Activated T-helper 1 cell treated with anti-CD3 and anti-CD28 coated beads, Interleukin-12 subunit alpha, Interleukin-12 subunit beta, Interleukin-2, Interleukin-4 antibody, amounts not matched to agents 30 ng/mL and 10 ng/mL and 1 ng/mL, durations not matched to agents 14 hours and 24 hours and 36 hours (primary cell): ENCODE measurements at places on chromosomes 2 and 18.
A peak's percentile ranks its signal among the peaks of the same experiment; 100 is the strongest.

- no peak overlapping the region for H3K4me3 ChIP-seq
- no peak for DNase-seq
- H3K36me3 ChIP-seq, result peaks cover 18% of the 10 kb centered on the region
- H3K4me1 ChIP-seq, result peaks cover 12% of the 10 kb centered on the region
- peak overlapping the region; percentile 1 for H3K27ac ChIP-seq
- no peaks in the 10 kb centered on the region for H3K27me3 ChIP-seq
Observed at GRCh38 chr18:70151614-70152013, 53.9 kb downstream of the RTTN start.

DNA sequence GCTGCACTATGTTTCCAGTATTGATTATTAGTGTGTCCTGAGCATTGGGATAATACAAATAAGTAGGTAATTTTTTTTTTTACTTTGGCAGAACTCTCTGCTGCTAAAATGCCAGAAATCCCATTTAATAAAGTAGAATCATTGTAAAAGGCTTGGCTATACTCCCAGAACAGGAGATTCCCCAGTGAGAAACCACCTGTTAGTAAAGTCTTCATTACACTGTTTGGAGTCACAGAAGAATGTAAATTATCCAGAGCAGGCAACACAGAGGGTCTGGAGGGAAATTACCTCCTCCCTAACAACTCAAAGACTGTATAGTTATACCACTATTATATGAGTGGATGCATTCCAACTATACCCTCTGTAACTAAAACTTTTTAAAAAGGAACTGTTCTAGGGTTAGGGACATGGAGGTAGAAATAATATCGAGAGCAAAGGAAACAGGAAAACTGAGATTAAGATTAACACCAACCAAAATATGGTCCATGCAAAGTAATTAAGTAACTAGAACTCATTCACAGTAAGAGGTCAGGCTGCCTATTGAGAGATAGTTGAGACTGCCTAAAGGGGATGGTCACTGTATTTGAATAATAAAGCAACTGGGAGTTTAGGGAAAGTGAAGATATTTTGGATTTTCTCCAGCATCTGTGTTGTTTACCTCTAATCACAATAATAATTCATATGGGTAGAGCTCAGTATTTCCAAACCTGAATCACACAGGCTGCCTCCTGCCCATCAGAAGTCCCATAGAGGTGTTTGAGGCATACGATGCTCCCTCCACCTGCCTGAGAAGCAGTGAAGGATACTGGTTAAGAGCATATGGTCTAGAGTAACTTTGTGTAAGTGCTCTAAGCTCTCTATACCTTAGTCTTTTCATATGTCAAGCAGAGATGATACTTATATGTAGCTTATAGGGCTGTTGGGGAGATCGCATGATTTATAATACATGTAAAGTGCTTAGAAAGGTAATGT is 34.4 kb downstream of the MAP2 start:
- no peak overlapping the region for H3K4me3 ChIP-seq
- DNase-seq, result no peak
- H3K27me3 ChIP-seq, result no peaks in the 10 kb centered on the region

GRCh38 chr2:108920-109809 is 62.9 kb upstream of the FAM110C start:
- H3K4me3 ChIP-seq, result no peak overlapping the region
- no peaks in the 10 kb centered on the region for H3K4me1 ChIP-seq
- no peak for DNase-seq

DNA sequence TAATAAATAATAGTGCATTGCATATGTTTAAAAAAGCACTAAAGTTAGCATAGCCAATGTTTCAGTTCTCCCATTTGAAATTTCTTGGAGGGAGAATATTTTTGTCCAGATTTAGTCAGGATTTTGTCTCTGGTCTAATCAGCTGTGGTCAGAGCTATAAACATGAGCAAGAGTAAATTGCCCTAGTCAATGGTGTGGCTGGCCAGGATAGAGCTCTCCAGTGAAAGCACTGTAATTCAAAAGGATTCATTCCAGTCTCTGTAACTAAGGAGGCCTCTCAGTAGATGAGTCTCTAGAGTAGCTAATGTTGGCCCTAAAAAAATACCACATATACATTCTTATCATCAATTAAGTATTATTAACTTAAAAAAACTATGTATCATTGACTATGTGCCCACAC is 241.6 kb downstream of the CDCA7 start:
- no peak for DNase-seq
- H3K4me3 ChIP-seq, result no peak overlapping the region
- H3K27ac ChIP-seq, result no peak overlapping the region
- H3K27me3 ChIP-seq, result peaks cover 4% of the 10 kb centered on the region
- H3K36me3 ChIP-seq, result no peaks in the 10 kb centered on the region

- no peak for DNase-seq
- H3K36me3 ChIP-seq, result peaks cover 14% of the 10 kb centered on the region
- peaks cover 6% of the 10 kb centered on the region for H3K4me1 ChIP-seq
- no peak overlapping the region for H3K27ac ChIP-seq
- H3K4me3 ChIP-seq, result no peak overlapping the region
Observed at GRCh38 chr2:168611896-168612650, 156.0 kb downstream of the CERS6 start.

DNA sequence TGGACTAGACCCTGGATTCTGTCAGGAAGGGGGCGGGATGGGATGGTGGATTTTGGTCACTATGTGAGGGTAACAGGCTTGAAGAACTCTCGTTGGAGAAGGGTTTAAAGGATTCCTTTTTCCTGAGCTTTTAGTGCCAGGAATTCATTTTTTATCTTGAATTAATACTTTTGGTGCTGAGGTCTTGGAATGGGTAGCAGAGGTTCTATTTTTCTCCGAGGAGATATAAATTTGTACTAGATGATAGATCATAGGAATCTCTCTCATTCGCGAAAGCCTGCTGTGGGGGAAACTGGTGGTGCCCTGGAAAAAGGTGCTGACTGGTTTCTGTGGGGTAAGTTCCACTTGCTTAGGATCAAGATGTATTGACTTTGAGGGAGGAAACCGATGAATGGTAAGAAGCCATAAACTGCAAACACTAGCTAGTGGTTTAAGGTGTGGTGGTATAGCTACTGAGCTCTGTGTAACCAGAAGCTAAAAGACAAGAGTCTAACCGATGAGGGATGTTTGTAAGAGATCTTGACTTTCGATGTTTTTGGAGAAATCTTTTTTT is 706 bp downstream of the AGPS start:
- H3K4me1 ChIP-seq, result peaks cover 61% of the 10 kb centered on the region
- H3K27me3 ChIP-seq, result no peaks in the 10 kb centered on the region
- H3K27ac ChIP-seq, result peak overlapping the region; percentile 80
- peaks cover 33% of the 10 kb centered on the region for H3K36me3 ChIP-seq
- DNase-seq, result no peak
